Hypothalamus (tissue), 51 donors: ENCODE measurements at places on chromosomes 13 and 19.

DNA sequence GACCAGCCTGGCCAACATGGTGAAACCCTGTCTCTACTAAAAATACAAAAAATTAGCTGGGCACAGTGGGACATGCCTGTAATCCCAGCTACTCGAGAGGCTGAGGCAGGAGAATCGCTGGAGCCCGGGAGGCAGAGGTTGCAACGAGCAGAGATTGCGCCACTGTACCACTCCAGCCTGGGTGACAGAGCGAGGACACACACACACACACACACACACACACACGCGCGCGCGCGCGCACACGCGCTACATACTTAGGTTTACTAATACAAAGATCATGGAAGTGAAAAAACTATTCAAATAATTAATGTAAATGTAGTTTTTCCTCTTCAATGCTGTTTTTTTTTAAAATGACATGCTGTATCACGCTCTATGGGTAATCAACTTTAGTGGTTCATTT, 58.5 kb upstream of the ZDHHC20 start:
- no peak for DNase-seq

DNA sequence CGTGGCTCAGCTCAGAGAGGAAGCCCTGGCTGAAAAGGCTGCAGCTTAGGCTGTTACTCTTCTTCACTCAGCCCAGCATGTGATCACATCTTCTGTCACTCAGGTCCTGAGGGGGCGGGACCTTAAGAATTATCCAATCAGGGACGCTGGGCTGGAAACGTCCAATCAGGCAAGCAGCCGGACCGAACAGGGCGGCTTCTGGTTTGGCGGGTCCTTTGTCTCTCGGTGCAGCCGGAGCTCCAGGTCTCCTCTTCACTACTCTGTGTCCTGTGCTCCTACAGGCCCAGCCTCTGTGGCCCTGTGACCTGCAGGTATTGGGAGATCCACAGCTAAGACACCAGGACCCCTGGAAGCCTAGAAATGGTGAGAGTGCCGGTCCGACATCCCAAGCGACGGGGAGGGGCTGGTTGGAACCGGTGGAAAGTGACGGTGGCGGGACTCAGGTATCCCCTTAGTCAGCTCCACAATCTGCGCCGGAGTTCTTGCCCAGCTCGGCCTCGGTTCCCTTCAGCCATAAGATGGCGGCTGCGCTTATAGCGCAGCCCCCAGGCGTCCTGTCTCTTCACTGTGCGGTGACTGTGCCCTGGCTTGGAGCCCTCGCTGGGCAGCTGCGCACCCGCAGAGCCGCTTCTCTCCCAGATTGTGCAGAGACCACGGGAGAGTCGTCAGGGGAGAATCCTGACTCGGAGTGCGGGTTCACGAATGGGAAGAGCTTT, at the start of gene ZNF93:
Gene ZNF93 (plus strand): TSS at position 218 of the 716 bp plus-strand sequence. CDS start 143 bp downstream, at position 361.
- peak; percentile 93 for DNase-seq

GRCh38 chr19:48720613-48721296, 1.2 kb upstream of the MAMSTR start:
- peak; percentile 81 for DNase-seq

DNA sequence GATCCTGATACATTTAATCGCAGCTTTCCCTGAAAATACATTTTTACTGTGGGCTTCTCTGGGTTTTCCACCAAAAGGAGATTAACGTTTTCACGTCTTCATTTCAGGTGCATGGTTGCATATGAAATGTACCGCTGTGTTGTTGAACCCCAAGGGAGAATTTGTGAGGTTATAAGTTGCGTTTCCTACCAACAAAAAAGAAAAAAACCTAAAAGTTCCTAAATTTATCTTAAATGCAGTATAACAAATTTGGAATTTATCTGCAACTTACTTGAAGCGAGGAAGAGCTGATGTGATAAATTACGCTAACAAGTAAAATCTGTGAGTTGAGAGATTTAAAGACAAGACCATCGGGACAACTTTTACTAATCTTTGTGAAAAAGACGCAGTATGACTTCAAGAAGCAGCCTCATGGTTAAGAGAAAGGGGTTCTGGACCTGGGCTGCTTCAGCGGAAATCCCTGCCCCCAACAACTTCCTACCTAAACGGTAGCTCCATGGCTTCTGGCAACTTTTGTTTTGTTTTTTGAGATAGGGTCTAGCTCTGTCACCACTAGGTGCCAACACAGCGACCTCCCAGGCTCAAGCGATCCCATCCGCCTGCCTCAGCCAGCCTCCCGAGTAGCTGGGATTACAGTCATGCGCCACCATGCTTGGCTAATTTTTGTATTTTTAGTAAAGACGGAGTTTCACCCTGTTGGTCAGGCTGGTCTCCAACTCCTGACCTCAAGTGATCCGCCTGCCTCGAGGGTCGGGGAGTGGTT, 958 bp upstream of the OBI1 start:
- DNase-seq, result peak; percentile 0

GRCh38 chr13:52399708-52400107, 6.3 kb downstream of the THSD1 start:
- no peak for DNase-seq

- no peak for DNase-seq
These were observed 29.5 kb downstream of the LTBP4 start for GRCh38 chr19:40630571-40631160.

GRCh38 chr13:105016266-105016665, 1519.2 kb downstream of the EFNB2 start:
- no peak for DNase-seq

GRCh38 chr13:50366488-50367174, 351.4 kb downstream of the KCNRG start:
- DNase-seq, result no peak

DNA sequence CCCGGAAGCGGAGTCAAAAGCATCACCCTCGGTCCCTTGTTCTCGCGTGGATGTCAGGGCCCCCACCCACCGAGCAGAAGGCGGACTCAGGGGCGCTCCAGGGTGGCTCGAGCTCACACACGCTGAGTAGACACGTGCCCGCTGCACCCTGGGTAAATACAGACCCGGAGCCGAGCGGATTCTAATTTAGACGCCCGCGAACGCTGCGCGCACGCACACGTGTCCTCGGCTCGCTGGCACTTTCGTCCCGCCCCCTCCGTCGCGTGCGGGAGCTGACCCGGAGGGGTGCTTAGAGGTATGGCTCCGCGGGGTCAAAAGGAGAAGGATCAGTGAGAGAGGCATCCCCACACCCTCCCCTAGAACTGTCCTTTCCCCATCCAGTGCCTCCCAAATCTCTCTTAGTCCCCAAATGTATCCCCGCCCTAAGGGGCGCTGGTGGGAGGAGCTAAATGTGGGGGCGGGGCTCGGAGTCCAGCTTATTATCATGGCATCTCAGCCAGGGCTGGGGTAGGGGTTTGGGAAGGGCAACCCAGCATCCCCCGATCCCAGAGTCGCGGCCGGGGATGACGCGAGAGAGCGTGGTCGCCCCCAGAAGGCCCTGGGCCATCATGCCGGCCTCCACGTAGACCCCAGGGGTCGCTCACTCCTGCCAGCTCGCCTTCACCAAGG, 451 bp upstream of the ICAM5 start:
- DNase-seq, result no peak

DNA sequence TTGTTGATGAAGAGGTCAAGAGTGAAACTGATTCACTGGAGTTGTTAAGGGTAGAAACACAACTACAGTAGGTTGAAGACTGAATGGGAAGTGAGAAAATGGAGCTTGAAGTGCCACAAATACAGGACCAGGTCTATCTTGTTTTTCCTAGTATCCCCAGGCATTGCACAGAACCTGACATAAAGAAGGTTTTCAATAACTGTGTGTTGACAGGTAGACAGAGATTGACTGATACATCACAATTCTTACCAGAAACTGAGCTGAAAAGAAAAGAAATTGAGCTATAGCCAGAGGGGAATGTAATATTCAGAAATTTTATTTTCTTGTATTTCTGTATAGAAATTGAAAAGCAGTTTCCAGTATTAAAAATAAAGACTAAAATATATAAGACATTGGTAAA, 767.7 kb downstream of the PCDH17 start:
- no peak for DNase-seq

GRCh38 chr13:46721054-46721453, 75.9 kb downstream of the ESD start:
- peak; percentile 14 for DNase-seq

- no peak for DNase-seq
These were observed 60.9 kb downstream of the LIG4 start for GRCh38 chr13:108154421-108154858.

DNA sequence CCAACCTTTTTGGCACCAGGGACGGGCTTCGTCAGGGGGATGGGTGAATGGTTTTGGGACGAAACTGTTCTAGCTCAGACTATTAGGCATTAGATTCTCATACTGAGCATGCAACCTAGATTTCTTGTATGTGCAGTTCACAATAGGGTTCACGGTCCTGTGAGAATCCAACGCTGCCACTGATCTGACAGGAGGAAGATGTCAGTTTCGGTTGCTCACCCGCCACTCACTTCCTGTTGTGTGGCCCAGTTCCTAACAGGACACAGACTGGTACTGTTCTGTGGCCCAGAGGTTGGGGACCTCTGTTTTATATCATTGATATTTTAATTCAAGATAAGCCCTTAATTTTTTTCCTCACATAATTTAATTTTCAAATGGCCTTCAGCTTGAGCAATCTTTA, 26.7 kb upstream of the TDRD3 start:
- no peak for DNase-seq

GRCh38 chr19:55158848-55159749, 1.6 kb upstream of the TNNI3 start:
- DNase-seq, result no peak

DNA sequence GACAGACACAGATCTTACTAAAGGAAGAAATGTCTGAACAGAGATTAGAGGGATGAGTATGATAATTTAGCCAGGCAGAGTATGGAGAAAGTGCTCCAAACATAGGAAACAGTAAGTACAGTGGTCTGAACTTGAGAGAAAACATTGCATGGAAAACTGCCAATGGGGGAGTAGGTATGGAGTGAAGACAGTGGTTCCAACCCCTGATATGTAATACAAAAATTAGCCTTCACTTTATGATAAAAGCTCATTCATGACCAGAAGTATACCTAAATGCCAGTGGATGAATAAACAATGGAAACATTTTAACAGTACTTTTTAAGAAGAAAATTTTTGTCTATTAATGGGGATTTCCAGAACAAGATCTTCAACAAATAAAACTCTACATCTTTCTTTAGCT, 334.0 kb downstream of the DIAPH3 start:
- DNase-seq, result no peak

GRCh38 chr19:14563989-14564651, 7.7 kb downstream of the NDUFB7 start:
- no peak for DNase-seq

GRCh38 chr19:18541992-18542940, 1.1 kb downstream of the FKBP8 start:
- DNase-seq, result no peak

DNA sequence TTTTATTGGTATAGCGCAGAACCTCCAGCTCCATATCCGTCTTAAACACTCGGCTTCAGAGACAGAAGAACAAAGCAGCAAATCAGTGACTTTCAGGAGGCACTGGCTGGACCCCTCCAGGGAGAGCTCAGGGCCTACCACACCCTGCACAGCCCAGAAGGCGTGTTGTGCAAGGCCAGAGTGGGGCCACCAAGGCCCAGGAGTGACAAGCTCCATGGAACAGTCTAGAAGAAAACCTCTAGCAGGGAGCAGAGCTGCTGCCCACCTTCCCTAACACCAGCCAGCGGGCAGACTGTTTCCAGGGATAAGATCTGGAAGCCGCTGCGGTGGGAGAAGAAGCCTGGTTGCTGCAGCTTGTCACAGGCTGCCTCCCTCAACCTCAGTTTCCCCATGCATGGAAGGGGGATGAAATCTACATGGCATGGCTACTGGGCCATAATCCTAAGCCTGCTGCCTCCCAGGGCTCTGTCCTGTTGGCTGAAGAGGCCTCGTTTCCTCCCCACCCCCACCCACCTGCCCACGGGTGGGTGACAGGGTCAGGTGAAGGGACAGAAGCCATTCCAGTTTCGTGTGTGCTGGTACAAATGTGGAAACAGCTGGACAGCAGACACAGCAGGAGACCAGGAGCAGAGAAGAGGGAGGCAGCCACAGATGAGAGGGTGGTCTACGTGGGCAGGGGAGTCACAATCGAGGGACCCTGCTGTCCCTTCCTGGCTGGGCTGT, 57.4 kb downstream of the PEPD start:
- no peak for DNase-seq

- DNase-seq, result no peak
These were observed 83.1 kb downstream of the ZNF557 start for GRCh38 chr19:7152568-7152967.

GRCh38 chr19:35142606-35143230, 337 bp upstream of the FXYD7 start:
- peak; percentile 67 for DNase-seq

DNA sequence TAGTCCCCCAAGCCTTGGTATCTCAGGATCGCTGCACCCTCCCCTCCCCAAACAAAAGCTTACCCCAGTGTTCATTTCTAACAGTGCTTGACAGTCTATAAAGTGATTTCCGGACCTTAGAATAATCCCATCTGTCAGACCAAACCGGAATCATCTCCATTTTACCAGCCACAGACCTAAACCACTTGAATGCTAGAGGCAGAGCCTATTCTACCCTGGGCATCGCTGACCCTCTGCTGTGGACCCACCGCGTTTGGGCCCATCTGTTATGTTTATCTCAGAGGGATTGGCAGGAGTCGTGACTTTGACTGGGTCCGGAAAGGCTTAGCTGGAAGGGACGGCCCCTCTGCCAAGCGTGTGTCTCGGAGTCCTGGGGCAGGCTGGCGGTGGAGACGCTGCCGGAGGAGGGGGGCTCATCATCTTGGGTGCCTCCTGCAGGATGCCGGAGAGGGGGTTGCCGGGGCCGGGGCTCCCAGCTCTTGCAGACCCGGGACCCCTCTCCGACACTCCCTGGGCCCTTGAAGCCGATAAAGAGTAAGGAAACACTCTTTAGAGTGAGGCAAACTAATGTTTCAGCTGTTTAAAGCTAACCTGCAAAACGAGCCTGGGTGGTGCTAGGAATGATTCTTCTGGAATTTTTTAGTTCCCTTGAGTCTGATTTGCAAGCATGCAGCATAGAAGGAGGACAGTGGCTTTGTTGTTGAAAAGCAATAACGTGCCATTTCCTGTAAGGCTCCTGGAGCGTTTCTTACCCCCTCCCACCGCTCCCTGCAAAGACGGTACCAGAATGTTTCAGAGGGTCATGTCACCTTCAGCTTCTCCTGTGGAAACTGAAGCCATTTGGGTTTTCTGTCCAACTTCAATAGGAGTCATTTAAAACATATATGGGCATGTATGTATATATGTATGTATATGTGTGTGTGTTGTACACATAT, 1.3 kb downstream of the SLC25A42 start:
- no peak for DNase-seq
